Stimulated activated CD8-positive, alpha-beta memory T cell treated with anti-CD3 and anti-CD28 coated beads, Interleukin-12 subunit alpha, Interleukin-12 subunit beta, amount 100 ng/mL, for 1 hour (primary cell): ENCODE measurements at places on chromosomes 12 and 14.

DNA sequence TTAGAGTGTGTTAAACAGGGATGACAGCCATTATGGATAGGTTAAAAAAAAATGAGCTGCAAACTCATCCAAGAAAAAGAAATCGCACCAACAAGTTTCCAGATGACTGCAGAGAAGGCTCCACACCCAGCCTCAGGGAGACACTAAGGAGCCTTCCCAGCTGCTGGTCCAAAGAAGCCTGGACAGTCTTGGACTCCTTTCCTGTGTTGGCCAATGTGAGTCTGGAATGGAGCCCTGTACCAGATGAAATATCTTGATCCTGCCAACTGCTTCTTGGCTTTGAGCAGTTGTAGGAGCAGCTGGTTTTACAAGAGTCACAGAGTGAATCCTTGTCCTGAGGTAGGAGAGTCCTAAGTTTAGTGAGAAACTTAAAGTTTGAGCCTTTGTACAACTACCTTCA is 44.5 kb downstream of the SLC38A1 start:
- DNase-seq = no peak

GRCh38 chr12:15819644-15820437 is 30.7 kb upstream of the EPS8 start:
- no peak for DNase-seq

GRCh38 chr14:25042362-25043299 is 7.3 kb downstream of the STXBP6 start:
- no peak for DNase-seq

- no peak for DNase-seq
Measured at GRCh38 chr14:22577334-22577908, 11.6 kb downstream of the DAD1 start.

GRCh38 chr14:74963705-74964271 is 8.4 kb upstream of the PGF start:
- no peak for DNase-seq

- DNase-seq = no peak
Measured at GRCh38 chr14:78186277-78186676, 16.1 kb downstream of the NRXN3 start.

DNA sequence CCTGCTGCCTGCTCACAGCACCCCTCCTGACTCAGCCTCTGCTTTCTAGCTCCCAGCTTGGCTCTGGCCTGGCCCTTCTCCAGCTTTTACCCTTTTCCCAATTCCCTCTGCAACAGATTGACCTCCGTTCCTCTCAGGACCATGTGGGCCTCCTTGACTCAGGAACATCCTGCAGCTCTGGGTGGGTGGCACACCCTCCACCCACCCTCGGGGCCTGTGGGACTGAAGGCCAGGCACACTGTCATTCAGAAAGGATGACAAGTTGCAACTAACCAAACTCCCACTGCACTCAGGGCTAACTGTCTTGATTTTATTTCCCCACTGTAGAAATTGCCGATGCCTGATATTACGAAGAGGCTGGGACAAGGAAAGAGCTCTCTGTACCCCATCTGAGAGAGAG is 59.4 kb downstream of the HELB start:
- no peak for DNase-seq

GRCh38 chr14:59330455-59330854 is 134.7 kb downstream of the GPR135 start:
- DNase-seq = no peak

DNA sequence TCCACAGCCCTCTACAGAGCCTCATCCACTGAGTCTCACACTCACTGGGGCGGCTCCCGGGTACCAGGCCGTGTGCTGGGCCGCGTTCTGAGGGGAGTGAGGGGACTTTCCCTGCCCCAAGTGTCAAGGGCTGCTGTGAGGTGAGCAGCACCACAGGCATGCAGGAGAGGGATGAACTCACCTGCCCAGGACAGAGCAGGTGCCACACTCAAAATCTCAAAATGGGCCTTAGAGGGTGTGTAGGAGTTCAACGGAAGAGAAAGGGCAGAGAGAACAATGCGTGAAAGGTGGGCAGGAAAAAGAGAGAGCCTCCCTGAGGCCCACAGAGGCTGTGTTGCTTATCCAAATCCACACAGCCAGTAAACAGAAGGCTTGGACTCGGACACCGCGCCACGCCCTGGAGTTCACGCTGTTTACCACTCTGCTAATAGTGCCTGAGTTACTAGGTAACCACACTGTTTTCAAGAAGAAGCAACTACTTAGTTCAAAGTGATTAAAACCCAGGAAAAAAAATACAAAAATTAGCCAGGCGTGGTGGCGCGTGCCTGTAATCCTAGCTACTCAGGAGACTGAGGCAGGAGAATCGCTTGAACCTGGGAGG is 32.7 kb downstream of the TSPAN11 start:
- no peak for DNase-seq

- DNase-seq = no peak
Measured at GRCh38 chr12:99334285-99335056, 313.1 kb upstream of the GARIN6 start.

- no peak for DNase-seq
Measured at GRCh38 chr14:61553730-61554641, 141.3 kb upstream of the HIF1A start.

GRCh38 chr12:131147894-131148293 is 194.2 kb downstream of the ADGRD1 start:
- no peak for DNase-seq

GRCh38 chr12:93578221-93578620 is 5.7 kb downstream of the SOCS2 start:
- DNase-seq = no peak

- DNase-seq = no peak
Measured at GRCh38 chr12:120093592-120094355, 22.8 kb downstream of the RAB35 start.

GRCh38 chr12:105892362-105892910 is 246.3 kb downstream of the NUAK1 start:
- DNase-seq = no peak

DNA sequence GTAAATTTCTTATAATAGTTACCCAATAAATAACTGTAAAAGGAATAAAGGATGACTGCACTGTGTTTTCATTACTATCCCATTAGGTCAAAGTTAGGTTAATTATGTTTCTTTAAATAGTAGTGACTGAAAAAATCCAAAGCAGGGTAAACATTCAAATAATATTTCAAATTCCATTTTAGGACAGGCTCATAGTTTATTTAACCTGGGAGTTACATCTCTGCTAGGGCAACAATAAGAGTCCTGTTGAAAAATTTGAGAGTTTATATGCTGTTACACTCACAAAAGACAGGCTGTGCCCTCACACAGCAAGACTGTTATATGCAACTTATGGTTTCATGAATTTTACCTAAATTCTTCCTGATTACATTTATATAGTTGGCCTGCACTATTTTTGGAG is 8.0 kb downstream of the ERP27 start:
- no peak for DNase-seq

DNA sequence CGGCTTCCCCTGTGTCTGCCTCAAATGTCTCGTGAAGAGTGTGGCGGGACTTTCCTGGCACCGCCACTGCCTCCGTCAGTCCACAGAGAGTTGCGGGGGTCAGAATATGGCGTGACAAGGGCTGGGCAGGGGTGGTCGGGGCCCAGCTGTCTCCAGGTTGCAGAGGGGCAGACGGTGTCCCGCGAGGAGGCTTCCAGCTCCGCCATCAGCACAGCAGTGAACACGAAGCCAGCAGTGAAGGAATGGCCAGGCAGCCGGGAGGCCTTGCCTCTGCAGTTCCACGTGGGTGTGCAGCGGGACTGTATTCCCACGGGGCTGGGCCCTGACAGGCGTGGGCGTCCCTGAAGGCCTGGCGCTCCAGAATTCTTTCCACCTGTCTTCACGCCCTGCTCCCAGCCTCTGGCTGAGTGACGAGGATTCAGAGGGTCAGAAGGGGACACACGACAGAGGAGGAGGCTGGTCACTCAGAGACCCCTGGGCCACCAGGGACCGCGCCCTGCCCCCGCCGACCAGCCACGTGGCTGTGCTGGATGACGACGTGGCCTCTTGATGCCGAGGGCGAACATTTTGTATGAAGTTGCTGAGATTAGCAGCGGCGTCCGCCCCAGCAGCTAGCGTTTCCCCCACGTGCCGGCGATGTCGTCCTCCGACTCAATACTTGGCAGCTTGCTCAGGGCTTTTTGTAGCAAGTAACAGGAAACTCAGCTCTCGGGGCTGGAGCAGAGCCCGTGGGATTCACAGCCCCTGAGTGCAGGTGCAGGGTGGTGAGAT is 25.0 kb upstream of the GALNT9 start:
- DNase-seq = no peak

DNA sequence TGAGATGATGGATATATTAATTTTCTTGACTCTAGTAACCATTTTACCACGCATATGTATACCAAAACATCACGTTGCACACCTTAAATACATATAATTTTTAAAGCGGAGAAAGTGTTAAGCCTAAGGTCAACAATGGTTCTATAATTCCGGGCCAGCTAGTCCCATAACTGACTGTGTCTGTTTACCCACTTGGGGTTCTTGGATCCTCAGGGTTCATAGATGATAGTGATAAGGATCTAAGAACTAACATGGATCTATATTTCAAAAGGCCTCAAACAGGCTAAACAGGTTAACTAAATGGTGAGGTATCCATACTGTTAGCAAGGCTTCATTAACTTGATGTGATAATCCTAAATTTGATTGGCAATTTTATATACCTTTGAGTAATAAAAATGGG is 9.8 kb downstream of the SLC38A1 start:
- no peak for DNase-seq

DNA sequence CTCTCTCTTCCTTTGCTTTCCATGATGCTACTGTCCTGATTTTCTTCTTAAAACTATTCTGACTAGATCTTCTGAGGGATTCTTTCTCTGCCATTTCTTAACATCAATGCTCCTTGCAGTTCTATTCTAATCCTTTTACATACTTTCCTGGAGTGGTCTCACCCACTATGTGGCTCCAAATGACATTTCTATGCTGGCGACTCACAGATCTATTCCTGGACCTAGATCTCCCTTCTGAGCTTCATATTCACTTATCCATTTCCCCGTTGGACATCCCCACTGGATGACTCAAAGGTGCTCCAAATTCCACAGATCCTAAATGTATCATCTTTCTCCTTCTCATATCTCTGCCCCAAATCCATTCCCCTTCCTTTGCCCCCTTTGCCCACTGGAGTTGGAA is 4.1 kb downstream of the TEP1 start:
- DNase-seq = no peak

DNA sequence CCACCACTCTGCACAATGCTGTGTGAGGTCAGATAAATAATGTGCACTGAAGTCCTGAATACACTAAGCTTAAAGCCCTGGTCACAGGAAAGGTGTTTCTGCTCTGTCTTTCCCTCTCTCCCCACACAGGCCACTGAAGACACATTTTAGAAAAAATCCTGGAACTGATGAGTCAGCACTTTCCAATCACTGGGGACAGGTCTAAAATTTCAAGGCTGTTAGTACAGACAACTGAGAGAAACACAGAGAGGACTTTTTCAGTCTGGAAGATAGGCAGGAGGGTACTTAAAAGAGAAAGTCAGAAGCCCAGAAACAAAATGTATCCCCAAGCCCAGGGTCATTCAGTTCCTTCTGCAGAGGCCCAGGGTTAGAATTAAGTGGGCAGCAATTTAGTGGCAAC is 333.9 kb upstream of the CCDC196 start:
- no peak for DNase-seq

- DNase-seq = no peak
Measured at GRCh38 chr12:124605883-124606774, 38.7 kb upstream of the NCOR2 start.

DNA sequence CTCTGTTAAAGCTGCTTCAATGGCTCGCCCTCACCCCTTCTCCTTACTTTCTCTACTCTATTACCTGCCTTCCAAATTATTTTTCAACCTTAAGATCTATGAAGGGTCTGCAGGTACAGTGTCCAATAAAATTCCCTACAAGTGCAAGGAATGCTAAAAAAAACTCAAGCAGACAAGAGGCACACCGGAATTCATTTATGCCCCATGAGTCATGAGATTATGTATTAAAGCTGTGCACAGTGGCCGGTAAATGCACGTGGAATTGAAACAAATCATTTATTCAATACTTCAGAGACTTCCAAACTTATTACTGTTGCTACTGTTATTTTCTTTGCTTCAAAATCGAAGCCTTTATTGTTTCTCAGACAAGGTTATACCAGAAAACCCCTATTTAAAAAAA is 68.4 kb downstream of the ST8SIA1 start:
- no peak for DNase-seq

- no peak for DNase-seq
Measured at GRCh38 chr14:87901236-87901635, 91.7 kb downstream of the GALC start.

GRCh38 chr14:30214461-30215090 is 286.9 kb upstream of the PRKD1 start:
- DNase-seq = no peak

GRCh38 chr14:97251491-97252155 is 454.4 kb downstream of the VRK1 start:
- DNase-seq = no peak

- no peak for DNase-seq
Measured at GRCh38 chr14:71541271-71541670, 391.0 kb upstream of the RGS6 start.

- no peak for DNase-seq
Measured at GRCh38 chr12:89721291-89721987, 12.8 kb upstream of the ATP2B1 start.

DNA sequence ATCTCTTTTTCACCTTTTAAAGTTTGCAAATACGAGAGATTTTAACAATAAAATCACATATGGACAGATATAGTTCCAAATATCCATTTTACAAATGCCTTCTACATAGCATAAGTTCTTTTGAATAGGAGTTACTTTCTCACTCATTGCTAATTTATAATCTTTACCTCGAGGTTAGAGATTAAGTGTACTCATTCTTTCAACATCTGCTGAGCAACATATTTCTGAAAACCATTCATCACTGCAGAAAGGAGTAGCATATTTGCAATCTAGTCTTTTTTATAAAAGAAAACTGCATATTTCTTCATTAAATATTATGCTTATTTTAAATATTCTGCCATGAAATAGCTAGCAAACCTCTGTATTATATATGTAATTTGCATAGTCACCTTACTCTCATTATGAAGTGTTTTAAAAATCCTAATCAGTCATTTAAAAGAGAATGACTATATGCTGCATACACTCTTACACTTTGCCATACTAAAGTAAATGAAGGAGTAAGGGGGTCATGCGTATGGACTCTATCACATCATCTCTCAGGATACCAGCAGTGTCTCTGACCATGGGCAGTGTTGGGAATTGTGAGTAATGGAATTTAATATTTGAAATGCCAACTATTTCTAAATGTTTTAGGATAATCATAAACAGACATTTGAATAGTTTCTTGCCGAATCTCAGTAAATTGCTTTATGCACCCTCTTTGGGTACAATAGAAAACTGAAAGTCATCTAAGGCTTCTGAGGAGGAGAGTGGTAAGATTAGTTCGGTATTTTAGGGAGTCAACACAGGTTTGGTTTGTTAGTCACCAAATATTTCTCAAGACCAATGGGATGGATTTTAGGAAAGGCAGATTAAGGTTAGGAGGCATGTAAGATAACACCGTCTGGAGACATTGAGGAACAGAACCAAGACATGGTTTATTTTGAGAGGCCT is 524.8 kb upstream of the ATP2B1 start:
- no peak for DNase-seq

DNA sequence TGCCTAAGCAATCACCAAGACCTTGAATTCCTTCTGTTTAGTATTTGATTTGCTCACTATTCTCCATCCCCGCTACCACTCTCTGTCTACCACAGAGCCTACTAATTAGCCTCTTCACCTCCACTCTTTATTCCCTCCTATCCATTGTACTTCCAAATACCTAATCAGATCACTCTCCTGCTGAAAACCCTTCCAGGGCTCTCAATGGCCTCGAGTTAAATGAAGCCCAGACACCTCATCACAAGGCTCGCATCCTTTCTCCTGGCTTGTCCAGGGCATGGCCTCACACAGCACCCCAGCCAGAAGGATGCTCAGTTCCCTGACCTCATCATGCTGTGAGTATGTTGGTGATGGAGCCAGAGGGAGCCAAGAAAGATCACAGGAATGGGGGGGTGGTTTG is 71.4 kb upstream of the PRMT8 start:
- no peak for DNase-seq
